ENCODE measurements at places on chromosomes 6 and 20. TPM values are rescaled to one million over a fixed set of nuclear protein-coding genes. Genes with fewer than 3 reads are reported as not detected.

- no peak for DNase-seq
These were observed 3.2 kb upstream of the SDHAF4 start for GRCh38 chr6:70563530-70563929.

GRCh38 chr20:36785308-36785707 lies 11.7 kb upstream of the DSN1 start:
- DNase-seq: no peak

- DNase-seq: no peak
These were observed 17.9 kb downstream of the AHI1 start for GRCh38 chr6:135479601-135480000.

GRCh38 chr20:14685183-14685582 lies 347.8 kb upstream of the FLRT3 start:
- DNase-seq: no peak

GRCh38 chr6:156279261-156279969 lies 497.8 kb upstream of the ARID1B start:
- no peak for DNase-seq

DNA sequence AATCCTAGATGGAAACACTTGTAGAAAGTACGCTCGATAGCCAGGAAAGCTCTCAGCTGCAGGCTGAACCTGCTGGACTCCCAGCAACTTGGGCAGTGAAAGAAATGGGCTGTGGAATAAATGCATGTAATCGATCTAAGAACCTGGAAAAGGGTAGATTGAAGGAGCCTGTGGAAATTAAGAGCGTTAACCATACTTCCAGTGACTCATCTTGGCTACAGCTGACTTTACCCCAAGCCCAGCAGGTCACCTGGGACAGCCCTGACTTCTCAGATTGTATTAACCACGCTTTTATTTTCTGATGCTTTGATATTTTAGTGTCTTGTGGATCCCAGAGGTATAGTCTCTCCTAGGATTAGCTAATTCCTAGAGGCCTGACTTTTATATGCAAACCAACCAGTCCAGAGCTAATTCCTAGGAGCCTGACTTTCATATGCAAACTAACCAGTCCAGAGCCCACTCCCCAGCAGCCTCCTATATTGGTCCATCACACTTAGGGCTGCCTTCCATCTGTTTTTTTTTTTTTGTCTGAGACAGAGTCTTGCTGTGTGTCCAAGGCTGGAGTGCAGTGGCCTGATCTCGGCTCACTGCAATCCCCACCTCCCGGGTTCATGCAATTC lies 86.3 kb downstream of the GMPR start:
- no peak for DNase-seq

DNA sequence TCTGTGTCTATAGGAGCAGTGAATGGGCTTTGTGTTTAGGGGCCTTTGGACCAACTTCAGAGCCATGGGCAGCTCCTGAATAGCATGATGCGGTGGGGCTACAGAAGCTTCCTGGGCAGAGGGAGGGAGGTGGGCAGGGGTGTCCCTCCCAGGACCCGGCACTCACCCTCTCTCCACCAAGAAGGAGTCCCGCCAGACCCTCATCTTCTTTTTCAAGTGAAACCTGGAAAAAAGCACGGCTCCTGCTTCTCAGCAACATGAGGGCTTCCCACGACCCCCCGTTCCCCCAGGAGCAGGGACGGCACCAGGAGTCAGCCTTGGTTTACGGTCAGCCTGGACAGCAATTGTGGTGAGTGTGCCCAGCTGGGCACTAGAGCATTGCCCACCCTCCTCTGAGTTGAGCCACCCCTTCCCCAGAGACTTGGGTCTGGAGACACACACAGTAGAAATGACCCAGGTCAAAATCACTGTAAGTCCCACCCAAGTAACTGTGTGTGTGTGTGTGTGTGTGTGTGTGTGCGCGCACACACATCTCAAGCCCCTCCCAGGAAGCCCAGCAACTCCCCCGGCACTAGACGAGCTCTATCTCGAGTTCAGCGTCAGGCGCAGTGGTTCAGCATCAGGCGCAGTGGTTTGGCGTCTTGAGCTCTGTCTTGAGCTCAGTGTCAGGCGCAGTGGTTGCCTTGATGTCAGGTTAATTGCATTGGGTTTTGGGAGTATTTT lies 108.2 kb downstream of the SULF2 start:
- DNase-seq: no peak

DNA sequence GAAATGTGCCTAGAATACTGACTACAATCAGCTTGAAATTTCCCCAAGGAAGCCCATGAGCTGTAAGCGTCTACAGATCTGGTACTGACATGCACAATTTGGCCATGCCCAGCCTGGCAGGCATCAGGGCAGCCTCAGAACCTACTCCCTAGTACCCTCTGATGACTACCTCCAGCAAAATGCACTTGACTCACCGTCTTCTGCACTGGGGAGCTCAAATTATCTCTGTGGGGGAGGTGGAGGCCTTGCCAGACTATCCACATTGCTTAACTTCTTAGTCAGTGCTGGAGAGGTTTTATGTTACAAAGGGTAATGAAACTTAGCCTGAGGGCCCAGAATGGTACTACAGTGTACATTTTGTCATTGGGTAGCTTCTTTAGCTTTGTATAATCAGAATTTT lies 126.0 kb upstream of the ADGRF1 start:
- DNase-seq: no peak

GRCh38 chr20:9616833-9617461 lies 102.6 kb downstream of the LAMP5 start:
- peak; percentile 41 for DNase-seq

GRCh38 chr6:23175391-23175790 lies 606.0 kb downstream of the HDGFL1 start:
- DNase-seq: no peak

- DNase-seq: no peak
These were observed 17.9 kb upstream of the ANKRD60 start for GRCh38 chr20:58246346-58246745.

- DNase-seq: no peak
These were observed 93.7 kb upstream of the C6orf118 start for GRCh38 chr6:165403006-165403595.

BANF2 gene
- not detected for total RNA-seq

NNAT gene
- total RNA-seq: 0.58 TPM

CLDN20 gene
- total RNA-seq: not detected

NKAIN2 gene
- not detected for total RNA-seq

HAO1 gene
- total RNA-seq: not detected

COL9A1 gene
- not detected for total RNA-seq

PACRG gene
- total RNA-seq: not detected

CALHM5 gene
- total RNA-seq: not detected

GPANK1 gene
- total RNA-seq: 30.7 TPM

ADGB gene
- total RNA-seq: not detected

Measured in activated naive CD8-positive, alpha-beta T cell treated with anti-CD3 and anti-CD28 coated beads, Interleukin-2, amount 10 ng/mL, durations not matched to agents 7 days and 5 days (primary cell).